ENCODE measurements at places on chromosomes 6 and 20.

GRCh38 chr20:56974499-56975250 lies 291.8 kb downstream of the BMP7 start:
- peak; percentile 27 for DNase-seq

DNA sequence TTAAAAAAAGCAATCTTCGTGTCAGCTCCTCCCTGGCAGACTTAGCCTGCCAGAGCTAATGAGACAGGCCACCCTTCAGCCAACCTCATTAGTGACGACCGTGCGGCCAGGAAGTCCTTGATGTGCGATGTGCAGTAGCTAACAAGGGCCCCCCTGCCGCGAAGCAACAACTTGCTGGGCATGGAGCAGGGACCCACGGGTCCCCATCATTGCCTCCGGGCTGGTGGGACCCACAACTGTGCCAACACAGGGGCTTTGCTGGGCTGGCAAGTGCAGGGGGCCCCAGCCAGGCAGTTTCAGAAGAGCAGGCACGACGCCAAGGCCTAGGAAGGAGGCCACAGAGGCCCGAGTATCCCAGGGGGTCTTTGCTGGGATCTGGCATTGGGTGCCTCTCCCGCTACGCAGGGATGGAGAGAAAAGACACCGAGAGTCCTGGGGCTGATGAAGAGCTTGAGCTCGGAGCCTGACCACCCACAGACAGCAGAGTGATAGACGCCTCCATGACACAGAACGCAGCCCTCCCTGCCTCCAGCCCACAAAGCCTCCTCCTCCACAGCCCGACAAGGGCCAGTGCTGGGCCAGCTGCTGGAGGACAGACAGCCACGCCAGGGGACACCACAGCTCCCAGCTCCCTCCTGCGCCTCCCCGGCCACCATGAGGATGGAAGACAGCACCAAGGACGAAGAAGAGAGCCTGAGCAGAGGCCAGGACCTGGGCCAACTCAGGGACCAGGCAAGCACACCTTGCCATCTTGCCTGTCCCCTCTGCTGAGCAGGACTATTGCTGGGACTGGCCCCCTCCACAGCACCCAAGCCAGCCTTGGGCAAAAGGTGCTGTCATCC lies 96.6 kb downstream of the YTHDF1 start:
- DNase-seq = no peak

DNA sequence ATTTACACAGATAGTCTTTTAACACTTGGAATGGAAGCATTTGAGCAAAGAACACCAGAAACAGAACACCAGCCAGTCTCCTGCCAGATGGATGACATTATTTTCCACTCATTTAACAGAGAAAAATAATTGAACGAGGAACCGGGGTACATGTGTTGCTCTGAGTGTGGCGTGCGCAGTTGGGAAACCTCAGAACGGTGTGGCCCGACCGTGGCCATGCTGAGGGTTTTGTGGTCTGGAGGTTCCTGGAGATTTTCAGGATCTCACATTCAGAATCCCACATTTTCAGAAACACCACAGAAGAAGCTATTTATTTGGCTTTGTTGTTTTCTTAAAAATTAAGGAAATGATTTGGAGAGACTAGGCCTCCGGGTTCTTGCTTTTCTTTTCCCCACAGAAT lies 126.9 kb upstream of the QKI start:
- no peak for DNase-seq

DNA sequence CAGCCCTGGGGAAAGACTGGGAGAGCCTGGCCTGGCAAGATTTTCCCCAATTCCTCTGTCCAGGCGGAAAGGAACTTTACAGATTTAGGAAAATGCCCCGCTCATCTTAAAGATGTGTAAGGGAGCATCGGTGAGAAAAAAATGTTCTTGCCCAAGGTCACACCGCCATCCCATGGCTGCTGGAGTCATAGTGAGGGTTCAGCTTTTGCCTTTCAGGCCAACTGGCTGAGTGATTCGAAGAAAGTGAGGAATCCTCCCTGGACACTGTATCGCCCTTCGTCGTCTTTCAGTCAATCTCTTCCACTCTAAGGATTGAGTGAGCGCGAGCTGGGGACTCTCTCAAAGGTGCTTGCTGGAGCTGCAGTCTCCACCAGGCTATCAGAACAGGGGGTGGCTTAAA lies 1.4 kb downstream of the WFDC2 start:
- peak; percentile 8 for DNase-seq

DNA sequence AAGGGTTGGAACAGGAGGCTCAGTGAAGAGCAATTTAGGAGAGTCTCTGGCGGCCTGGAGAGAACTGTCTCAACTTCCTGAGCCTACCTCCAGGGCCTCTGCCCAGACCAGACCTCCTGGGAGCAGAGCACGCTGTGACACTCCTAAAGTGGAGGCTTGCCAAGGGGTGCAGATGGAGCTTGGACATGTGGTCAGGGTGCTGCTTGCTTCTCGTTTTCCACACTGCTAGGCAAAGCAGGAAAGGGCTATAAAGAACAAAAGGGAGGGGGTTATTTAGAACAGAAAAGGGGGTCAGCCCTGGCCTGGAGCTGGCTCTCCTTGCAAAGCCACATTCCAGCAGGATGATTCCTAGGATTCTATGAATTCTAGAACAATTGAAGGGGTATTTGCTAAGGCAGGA lies 145.7 kb upstream of the GGTLC1 start:
- no peak for DNase-seq

GRCh38 chr6:160500639-160501038 lies 152.5 kb downstream of the SLC22A3 start:
- DNase-seq = no peak

- no peak for DNase-seq
Measured at GRCh38 chr6:125926711-125927110, 29.9 kb upstream of the HINT3 start.

GRCh38 chr6:150865043-150865405 lies 478 bp upstream of the MTHFD1L start:
- DNase-seq = no peak

GRCh38 chr20:39541136-39541803 lies 579.1 kb downstream of the DHX35 start:
- no peak for DNase-seq

GRCh38 chr6:112027942-112028674 lies 25.8 kb upstream of the CCN6 start:
- DNase-seq = peak; percentile 48

GRCh38 chr6:21722510-21722909 lies 129.0 kb downstream of the SOX4 start:
- DNase-seq = no peak

- no peak for DNase-seq
Measured at GRCh38 chr6:36666826-36667591, 11.5 kb upstream of the CDKN1A start.

DNA sequence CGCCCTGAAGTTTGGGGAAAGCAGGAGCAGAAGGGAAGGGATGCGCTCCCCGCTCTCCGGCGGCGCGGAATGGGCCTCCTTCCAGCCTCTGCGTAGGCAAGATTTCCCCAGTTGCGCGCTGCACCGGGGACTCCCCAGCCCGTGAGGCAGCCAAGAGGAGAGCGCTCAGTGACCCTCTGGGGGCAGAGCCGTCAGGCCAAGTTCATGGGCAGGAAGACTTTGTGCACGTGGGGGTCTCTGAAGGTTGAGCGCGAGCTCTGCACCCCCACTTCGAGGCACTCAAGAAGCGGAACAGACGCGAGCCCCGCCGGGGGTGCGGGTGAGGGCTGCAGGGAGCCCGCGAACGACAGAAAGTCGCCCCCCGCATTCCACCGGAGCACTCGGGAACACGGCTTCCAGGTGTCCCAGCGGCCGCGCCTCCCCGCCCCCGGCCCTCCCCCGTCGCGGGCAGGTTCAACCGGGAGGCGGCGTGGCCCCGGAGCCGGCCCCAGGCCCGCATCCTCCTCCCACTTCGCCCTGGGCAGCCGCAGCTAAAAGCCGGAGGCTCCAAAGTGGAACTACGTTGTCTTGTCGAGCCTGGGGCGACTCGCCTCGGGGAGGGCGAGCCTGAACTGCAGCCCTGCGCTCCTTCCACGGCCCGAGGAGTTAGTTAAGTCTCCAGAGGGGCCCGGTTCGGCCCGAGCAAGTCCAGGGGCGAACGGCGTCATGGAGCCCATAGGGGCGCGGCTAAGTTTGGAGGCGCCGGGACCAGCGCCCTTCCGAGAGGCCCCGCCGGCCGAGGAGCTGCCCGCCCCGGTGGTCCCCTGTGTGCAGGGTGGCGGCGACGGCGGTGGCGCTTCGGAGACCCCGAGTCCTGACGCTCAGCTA lies at the start of gene PPP1R3G:
TSS of gene PPP1R3G (plus strand) at position 561 of the 867 bp plus-strand sequence. CDS start at position 706, 145 bp downstream.
- DNase-seq = peak; percentile 32

- DNase-seq = no peak
Measured at GRCh38 chr6:5673019-5673790, 333.5 kb downstream of the NRN1 start.

DNA sequence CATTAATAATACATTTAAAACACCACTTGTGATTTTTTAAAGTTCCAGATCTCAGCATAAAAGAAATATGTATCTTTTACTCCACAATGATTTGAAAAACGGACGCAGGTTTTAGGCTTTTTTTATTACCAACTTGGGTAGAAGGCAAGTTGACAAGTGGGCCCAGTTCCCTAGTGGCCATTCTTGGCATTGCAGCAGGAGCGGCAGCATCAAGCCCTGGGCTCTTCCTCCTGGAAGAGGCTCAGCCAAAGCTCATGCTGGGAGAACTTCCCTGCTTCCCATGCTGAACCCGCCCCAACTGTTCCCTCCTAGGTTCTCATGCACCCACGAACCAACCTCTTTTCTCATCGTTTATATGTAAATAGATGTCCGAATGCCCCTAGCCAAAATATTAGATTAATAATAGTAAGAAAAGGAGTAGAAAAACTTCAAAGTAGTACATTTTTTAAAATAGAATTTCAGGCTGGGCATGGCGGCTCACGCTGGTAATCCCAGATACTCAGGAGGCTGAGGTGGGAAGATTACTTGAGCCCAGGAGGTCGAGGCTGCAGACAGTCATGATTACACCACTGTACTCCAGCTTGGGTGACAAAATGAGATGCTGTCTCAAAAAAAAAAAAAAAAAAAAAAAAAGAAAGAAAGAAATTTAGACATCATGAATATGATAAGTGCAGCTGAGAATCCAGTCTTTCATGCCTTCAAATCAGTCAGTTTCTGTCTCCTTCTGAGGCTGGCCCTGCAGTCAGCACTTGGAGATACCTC lies 18.2 kb upstream of the MYB start:
- peak; percentile 49 for DNase-seq

GRCh38 chr6:87029711-87030314 lies 65.1 kb downstream of the CGA start:
- DNase-seq = no peak

DNA sequence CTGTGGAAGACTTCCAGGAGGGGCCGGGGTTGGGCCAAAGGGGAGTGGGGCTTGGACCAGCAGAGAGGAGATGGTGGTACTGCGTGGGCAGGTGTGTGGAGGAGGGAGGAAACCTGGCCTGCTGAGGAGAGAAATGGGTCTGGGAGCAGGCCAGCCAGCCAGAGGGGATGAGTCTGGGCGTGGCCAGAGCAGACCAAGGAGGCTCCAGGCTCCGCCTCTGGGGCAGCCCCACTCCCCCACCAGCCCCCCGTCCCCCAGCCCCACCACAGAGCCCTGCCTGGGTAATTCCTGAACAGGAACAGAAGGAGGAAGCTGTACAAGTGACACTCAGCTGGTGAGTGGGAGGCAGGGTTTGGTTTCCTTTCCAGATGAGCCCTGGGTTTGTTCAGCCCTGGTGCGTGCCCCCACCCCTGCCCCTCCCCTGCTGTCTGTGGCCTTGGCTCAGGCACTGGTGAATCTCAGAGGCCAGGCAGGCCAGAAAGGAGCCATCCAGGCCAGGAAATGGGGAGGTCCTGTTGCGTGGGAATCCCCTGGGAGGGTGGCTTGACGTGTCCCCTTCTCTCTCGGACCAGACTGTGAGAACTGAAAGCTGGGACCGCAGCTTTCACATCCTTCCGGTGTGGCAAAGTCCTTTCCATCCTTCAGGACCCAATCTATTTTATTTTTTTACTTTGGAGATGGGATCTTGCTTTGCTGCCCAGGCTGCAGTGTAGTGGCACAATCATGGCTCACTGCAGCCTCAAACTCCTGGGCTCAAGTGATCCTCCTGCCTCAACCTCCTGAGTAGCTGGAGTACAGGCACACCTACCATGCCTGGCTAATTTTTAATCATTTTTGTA lies 9.4 kb upstream of the SRC start:
- DNase-seq = peak; percentile 45

- no peak for DNase-seq
Measured at GRCh38 chr6:161837854-161838253, 564.0 kb upstream of the AGPAT4 start.

Data from activated T-cell treated with anti-CD3 and anti-CD28 coated beads, Interleukin-2, amount 50 U/mL, for 72 hours (primary cell).